Activated naive CD8-positive, alpha-beta T cell treated with anti-CD3 and anti-CD28 coated beads for 36 hours (primary cell): ENCODE measurements at places on chromosomes 2 and 18. TPM values are rescaled to one million over a fixed set of nuclear protein-coding genes. Genes with fewer than 3 reads are reported as not detected.

- DNase-seq, result no peak
- H3K27ac ChIP-seq, result no peak overlapping the region
- no peak overlapping the region for H3K4me3 ChIP-seq
- no peaks in the 10 kb centered on the region for H3K27me3 ChIP-seq
- H3K4me1 ChIP-seq, result no peaks in the 10 kb centered on the region
Measured at GRCh38 chr18:50716902-50717301, 102.9 kb downstream of the MRO start.

GRCh38 chr2:181904022-181904632 lies 12.6 kb downstream of the ITPRID2 start:
- DNase-seq, result no peak
- H3K4me3 ChIP-seq, result no peak overlapping the region
- no peak overlapping the region for H3K27ac ChIP-seq
- H3K27me3 ChIP-seq, result no peaks in the 10 kb centered on the region
- H3K4me1 ChIP-seq, result peaks cover 22% of the 10 kb centered on the region

DNA sequence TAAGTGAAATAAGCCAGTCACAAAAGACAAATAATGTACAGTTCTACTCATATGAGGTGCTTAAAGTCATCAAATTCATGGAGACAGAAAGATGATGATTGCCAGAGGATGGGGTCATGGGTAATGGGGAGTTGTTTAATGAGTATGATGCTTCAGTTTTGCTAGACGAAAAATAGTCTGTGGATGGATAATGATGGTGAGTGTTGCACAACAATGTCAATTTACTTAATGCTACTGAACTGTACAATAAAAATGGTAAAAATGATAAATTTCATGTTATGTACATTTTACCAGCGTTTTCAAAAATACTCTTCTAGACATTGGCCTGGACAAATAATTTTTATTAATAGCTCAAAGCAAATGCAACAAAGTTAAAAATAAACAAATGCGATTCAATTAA lies 118.5 kb upstream of the KYNU start:
- no peaks in the 10 kb centered on the region for H3K27me3 ChIP-seq
- H3K36me3 ChIP-seq, result no peaks in the 10 kb centered on the region
- no peak overlapping the region for H3K4me3 ChIP-seq
- H3K4me1 ChIP-seq, result no peaks in the 10 kb centered on the region

GRCh38 chr2:53505826-53506225 lies 261.8 kb upstream of the CHAC2 start:
- H3K36me3 ChIP-seq, result no peaks in the 10 kb centered on the region
- no peaks in the 10 kb centered on the region for H3K27me3 ChIP-seq
- H3K4me1 ChIP-seq, result no peaks in the 10 kb centered on the region
- H3K4me3 ChIP-seq, result no peak overlapping the region
- DNase-seq, result no peak

DNA sequence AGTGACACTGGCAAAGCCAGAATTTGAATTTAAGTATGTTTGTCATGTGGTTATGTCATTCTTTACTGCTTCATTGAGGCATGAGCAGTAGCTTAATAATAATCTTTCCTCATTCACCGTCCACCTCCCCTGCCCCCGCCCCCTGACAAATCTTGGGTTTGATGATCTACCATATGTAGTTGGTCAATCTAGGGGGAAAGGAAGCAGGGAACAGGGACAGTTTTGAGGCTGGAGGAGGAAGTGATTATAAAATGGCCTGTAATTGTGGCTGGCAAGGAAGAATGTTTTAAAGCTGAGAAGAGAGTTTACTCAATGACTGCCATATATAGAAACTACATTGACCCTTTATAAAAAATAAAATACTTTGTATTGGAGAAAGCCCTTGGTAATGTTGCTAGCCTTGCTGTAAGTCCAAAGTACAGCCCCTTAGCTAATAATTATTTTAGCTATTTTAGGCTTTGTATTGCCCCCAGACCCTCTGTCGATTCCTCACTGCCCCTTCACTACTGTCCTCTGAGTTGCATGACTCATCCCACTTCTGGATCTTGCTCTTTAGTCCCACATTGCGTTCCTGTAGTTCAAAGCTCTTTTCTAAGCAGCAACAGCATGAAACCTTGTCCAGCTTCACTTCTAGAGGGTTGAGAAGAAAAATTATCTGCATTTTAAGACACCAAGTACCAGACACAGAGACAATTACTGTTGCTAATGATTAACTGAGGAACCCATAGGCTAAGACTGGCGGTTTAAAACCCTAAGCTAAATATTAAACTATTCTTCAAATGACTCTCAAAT lies 38.4 kb downstream of the PELI1 start:
- no peak overlapping the region for H3K4me3 ChIP-seq
- H3K4me1 ChIP-seq, result peaks cover 72% of the 10 kb centered on the region
- no peak overlapping the region for H3K27ac ChIP-seq
- H3K27me3 ChIP-seq, result no peaks in the 10 kb centered on the region
- no peak for DNase-seq

- H3K36me3 ChIP-seq, result no peaks in the 10 kb centered on the region
- no peak overlapping the region for H3K4me3 ChIP-seq
- H3K27me3 ChIP-seq, result no peaks in the 10 kb centered on the region
Measured at GRCh38 chr2:194822657-194823056, 834.4 kb upstream of the SLC39A10 start.

GRCh38 chr18:75554176-75554575 lies 126.7 kb upstream of the SMIM21 start:
- H3K27ac ChIP-seq, result no peak overlapping the region
- no peaks in the 10 kb centered on the region for H3K4me1 ChIP-seq
- no peak for DNase-seq
- no peak overlapping the region for H3K4me3 ChIP-seq
- H3K36me3 ChIP-seq, result no peaks in the 10 kb centered on the region

GRCh38 chr2:100606726-100607343 lies 44.0 kb downstream of the PDCL3 start:
- H3K36me3 ChIP-seq, result no peaks in the 10 kb centered on the region
- no peak for DNase-seq
- peaks cover 2% of the 10 kb centered on the region for H3K4me1 ChIP-seq
- no peaks in the 10 kb centered on the region for H3K27me3 ChIP-seq
- H3K4me3 ChIP-seq, result no peak overlapping the region
- H3K27ac ChIP-seq, result no peak overlapping the region

GRCh38 chr2:74083750-74084149 lies 64.0 kb downstream of the BOLA3 start:
- no peaks in the 10 kb centered on the region for H3K4me1 ChIP-seq
- H3K27me3 ChIP-seq, result no peaks in the 10 kb centered on the region
- H3K36me3 ChIP-seq, result peaks cover 9% of the 10 kb centered on the region
- H3K4me3 ChIP-seq, result no peak overlapping the region
- DNase-seq, result no peak

- H3K27me3 ChIP-seq, result peaks cover 4% of the 10 kb centered on the region
- no peak overlapping the region for H3K27ac ChIP-seq
- no peak for DNase-seq
- no peak overlapping the region for H3K4me3 ChIP-seq
Measured at GRCh38 chr2:6301426-6301825, 564.3 kb downstream of the CMPK2 start.

GRCh38 chr2:197075754-197076337 lies 149.3 kb upstream of the PGAP1 start:
- DNase-seq, result no peak
- H3K36me3 ChIP-seq, result peaks cover 69% of the 10 kb centered on the region
- peaks cover 47% of the 10 kb centered on the region for H3K4me1 ChIP-seq
- H3K27ac ChIP-seq, result peak overlapping the region; percentile 46
- H3K27me3 ChIP-seq, result no peaks in the 10 kb centered on the region
- no peak overlapping the region for H3K4me3 ChIP-seq

DNA sequence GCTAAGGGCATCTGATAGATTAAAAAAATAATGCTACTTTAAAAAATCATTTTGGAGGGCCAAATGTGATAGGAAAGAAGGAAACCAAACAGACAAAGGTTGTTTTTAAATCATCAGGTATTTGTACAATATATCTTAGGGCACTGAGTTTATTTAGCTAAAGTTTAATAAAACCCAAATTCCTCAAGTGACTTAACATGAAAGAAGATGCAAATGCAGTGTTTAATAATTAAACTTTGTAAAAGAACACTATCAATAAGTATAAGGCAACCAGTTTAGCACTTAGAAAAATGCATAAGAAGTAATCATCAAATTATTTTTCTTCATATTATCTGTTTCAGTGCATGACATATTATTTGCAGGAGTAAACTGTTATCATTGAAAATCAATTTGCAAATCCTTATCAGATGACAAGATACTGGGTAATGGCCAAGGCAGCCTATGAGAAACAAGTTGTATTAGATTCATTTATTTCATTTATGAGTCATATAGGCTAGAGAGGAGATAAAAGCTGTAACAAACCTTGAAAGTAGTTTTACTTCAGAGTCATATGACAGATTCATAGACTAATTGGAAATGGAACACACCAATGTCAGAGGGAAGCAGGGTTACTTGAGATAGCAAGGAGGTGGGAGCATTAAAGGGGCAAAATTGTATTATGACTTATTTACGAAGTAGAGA lies 165.5 kb downstream of the GCA start:
- no peak overlapping the region for H3K4me3 ChIP-seq
- no peaks in the 10 kb centered on the region for H3K4me1 ChIP-seq
- no peaks in the 10 kb centered on the region for H3K36me3 ChIP-seq
- DNase-seq, result no peak
- no peak overlapping the region for H3K27ac ChIP-seq
- no peaks in the 10 kb centered on the region for H3K27me3 ChIP-seq

DNA sequence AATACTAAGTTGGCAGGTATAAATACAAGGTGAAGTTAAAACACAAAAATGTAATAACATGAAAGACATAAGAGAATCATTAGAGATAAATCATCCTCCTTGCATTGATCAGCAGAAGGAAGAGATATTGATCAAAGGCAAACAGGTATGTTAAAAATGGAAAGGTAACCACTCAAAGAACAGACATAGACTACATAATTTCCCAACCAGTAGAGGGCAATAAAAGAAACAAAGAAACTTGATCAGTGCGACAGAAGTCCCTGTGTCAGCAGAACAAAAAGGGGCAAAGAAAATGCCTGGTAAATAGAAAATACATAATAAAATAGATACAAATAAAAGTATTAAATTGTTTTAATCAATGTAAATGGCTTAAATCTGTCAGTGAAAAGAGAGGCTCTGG lies 53.6 kb downstream of the FAM228A start:
- no peaks in the 10 kb centered on the region for H3K4me1 ChIP-seq
- no peak overlapping the region for H3K27ac ChIP-seq
- no peak for DNase-seq
- H3K36me3 ChIP-seq, result no peaks in the 10 kb centered on the region

DNA sequence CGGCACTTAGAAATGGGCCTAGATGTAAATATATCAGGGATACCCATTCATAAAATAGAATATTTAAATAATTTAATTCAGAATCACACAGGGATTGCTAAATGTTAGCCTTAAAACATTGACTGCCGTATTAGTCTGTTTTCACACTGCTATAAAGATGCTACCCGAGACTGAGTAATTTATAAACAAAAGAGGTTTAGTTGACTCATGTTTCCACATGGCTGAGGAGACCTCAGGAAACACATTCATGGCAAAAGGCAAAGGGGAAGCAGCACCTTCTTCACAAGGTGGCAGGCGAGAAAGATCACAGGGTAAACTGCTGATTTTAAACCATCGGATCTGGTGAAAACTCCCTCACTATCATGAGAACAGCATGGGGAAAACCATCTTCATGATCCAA lies 223.6 kb upstream of the GULP1 start:
- DNase-seq, result no peak
- H3K27me3 ChIP-seq, result no peaks in the 10 kb centered on the region
- H3K4me1 ChIP-seq, result no peaks in the 10 kb centered on the region
- no peaks in the 10 kb centered on the region for H3K36me3 ChIP-seq
- no peak overlapping the region for H3K4me3 ChIP-seq
- no peak overlapping the region for H3K27ac ChIP-seq

- no peak for DNase-seq
- no peaks in the 10 kb centered on the region for H3K36me3 ChIP-seq
- no peaks in the 10 kb centered on the region for H3K27me3 ChIP-seq
- no peak overlapping the region for H3K27ac ChIP-seq
Measured at GRCh38 chr2:124489686-124490085, 464.6 kb downstream of the CNTNAP5 start.

DNA sequence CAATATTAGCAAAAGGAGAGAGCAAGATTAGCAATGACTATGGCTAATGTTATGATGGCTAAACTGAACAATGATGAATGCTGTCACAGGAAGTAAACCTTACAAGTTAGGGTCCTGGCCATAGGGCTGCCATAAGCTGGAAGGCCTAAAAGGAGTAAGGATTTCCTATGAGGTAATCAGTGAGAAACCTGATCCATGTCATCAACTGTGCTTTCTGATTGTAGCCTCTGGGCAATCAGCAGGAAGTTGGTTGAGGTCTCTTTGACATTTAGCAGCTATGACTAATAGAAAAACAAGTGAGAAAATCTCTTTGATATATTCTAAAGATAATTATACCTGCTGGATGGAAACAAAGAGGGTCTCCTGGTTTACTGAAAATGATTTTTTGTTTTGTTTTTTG lies 193.0 kb downstream of the RAB3GAP1 start:
- peaks cover 16% of the 10 kb centered on the region for H3K4me1 ChIP-seq
- peak; percentile 25 for DNase-seq
- no peak overlapping the region for H3K4me3 ChIP-seq
- no peaks in the 10 kb centered on the region for H3K27me3 ChIP-seq
- peaks cover 17% of the 10 kb centered on the region for H3K36me3 ChIP-seq

DNA sequence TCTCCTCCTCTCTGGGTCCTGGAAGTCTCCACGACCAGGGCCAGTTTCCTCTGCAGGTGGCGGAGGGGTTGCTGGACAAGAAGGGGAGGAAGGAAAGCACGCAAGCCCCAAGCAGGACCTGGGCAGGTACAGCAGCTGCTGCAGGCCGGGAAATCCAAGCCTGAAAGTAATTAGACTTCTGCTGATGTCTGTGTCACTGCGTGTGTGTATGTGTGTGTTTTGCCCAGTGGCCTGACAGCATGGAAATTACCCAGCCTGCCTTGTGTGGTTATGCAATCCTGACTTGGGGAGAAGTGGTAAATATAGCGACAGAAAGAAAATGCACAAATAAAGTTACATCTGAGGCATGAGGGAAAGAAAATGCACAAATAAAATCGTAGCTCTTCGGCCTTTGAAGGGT lies 121.8 kb upstream of the ZBTB14 start:
- no peak for DNase-seq
- H3K4me1 ChIP-seq, result no peaks in the 10 kb centered on the region
- no peak overlapping the region for H3K27ac ChIP-seq
- peaks cover 4% of the 10 kb centered on the region for H3K27me3 ChIP-seq
- H3K36me3 ChIP-seq, result no peaks in the 10 kb centered on the region
- no peak overlapping the region for H3K4me3 ChIP-seq

Gene IKZF2
- total RNA-seq, result 13.0 TPM

Gene UGT1A10
- not detected for total RNA-seq

Gene RTP5
- 0.20 TPM for total RNA-seq

Gene MFSD2B
- 0.36 TPM for total RNA-seq

Gene ALPG
- total RNA-seq, result not detected
